ENCODE measurements at places on chromosomes 3 and 15.

- no peak for DNase-seq
Observed at GRCh38 chr3:109597444-109597843, 260.1 kb upstream of the DPPA4 start.

DNA sequence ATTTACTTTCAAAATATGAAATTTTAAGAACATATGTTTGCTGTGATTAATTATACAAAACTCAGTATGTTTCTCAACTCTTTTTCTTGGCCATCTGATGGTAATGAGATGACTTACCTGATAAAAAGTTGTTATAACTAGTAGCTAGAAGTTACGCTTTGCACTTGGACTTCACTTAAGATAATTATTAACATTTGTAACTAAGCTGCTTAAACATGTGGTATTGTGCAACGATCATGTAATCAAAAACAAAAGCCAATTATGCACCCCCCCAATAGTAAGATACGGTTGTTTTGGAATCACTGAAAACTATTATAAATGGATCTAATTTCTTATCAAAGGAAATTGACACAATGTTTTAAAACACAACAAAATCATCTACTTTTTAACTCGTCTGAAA, 342.9 kb downstream of the CNTN3 start:
- peak; percentile 43 for DNase-seq

- no peak for DNase-seq
Observed at GRCh38 chr15:78456426-78456825, 18.4 kb downstream of the IREB2 start.

- DNase-seq = no peak
Observed at GRCh38 chr3:17802950-17803349, 60.5 kb upstream of the TBC1D5 start.

GRCh38 chr3:38005076-38006020, 14.8 kb downstream of the VILL start:
- no peak for DNase-seq
